Mesendoderm (in vitro differentiated cells): ENCODE measurements at places on chromosomes 2 and 18.
A peak's percentile ranks its signal among the peaks of the same experiment; 100 is the strongest.

DNA sequence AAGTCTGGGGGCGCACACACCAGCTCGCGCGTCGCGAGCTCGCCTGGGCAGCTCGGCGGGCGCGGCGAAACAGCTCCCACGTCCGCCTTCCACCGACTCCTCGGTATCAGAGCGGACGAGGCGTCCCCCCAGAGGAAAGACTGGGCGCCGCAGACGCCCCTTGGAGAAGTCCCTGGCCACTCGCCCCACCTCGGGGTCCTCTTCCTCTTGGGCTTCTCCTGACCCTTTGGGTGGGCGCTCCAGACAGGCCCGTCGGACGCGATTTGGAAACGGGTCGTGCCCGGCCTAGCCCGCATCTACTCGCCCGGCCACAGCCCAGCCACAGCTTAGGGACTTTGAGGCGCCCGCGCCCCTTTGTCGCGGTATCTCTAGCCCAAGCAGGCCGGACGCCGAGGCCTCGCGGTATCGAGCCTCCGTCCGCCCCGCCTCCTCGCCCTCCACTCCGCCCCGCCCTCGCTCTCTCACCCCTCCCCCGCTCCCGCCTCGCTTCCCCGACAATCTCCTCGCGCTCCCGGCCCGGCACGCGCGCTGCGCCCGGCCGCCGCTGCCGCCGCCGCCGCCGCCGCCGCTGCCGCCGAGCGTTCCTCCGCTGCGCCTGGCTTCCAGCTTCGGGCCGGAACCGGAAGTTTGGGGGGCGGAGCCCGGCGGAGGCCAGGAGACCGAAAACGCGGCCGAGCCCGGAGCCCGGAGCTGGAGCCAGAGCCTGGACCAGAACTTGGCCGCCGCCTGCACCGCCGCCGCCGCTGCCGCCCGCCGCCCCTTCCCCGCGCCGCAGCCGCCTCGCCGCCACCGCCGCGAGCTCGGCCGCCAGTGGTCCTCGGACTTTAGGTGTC lies 749 bp upstream of the ACVR2A start:
- DNase-seq = peak; percentile 94

DNA sequence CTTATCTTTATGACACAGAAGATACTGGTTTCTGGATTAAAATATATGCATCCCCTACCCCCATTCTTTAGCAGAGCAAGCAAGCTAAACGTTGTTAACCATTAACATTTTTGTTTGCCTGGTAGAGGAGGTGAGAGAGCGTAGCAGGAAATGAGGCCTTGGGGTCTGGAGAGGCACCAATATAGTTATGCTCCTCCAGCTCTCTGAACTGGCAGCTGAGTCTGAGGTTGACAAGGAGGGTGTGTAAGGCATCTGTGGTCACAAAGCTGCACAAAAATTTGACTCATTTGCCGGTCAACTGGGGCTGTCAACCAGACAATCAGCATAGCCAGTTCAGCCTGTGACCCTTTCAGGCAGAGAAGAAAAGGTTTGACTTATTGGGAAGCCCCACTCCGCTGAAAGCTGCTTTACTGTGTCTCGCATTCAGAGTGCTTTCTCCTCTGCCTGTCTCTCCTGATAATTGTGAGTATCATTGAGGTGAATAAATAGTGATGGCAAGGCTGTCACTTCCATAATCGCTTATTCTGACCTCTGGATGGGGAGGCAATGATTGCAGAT lies 647.5 kb upstream of the SETBP1 start:
- DNase-seq = no peak

DNA sequence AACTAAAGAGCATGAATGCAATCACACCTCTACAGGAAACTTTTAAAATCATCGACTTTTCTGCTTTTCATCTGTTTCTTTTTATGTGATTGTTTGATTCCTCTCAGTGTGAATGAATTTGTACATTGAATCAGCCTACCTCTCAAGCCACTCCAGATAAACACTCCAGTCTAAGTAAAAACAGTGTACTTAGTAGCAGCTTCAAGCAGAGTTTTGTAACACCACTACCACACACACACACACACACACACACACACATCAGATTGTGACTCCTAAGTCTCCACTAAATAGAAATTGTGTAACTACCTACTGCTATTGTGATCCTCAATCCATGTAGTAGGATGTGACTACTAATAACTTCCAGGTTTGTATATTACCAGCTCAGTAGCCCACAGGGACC lies 65.3 kb upstream of the EPB41L5 start:
- no peak for DNase-seq

GRCh38 chr18:69843015-69843414 lies 104.7 kb downstream of the CD226 start:
- no peak for DNase-seq

DNA sequence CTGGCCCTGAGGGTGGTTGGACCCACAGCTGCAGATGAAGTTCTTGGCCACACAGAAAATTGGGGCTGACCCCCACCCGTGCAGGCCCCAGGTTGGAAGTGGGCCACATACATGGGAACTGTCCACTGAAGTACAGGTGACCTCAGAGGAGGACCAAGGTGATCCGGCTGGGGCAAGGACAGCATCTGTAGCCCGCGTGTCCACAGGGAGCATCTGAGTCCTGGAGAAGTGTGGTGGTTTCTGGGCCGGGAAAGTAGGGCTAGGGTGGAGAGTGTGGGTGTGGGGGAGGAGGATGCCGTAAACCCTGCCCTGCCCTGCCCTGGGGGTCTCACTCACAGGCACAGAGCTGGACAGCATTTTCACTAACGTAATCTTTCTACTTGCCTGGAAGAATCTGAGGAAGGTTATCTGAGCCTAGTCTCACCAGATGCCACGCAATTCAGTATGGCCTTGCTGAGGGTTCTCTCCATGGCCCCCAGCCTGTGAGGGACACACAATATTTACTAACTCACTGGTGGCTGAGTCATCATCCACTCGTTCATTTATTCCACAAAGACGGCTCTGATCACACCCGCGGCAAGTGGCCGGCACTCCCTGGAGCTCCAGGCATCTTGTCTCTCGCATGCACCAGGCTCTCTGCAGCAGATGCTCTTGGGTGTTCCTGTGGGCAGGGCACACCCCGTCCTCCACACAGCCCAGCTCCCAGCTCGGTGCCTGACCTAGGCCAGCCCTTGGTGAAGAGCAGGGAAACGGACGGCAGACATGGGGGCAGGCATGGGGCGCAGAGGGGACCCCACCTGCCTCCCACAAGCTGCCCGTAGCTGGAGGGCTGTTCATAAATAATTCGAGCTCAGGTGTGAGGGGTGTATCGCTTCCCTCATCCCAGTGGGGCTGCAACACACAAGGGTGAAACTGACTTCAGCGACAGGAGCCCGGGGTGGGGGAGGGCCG lies 51.2 kb downstream of the INHBB start:
- DNase-seq = no peak

DNA sequence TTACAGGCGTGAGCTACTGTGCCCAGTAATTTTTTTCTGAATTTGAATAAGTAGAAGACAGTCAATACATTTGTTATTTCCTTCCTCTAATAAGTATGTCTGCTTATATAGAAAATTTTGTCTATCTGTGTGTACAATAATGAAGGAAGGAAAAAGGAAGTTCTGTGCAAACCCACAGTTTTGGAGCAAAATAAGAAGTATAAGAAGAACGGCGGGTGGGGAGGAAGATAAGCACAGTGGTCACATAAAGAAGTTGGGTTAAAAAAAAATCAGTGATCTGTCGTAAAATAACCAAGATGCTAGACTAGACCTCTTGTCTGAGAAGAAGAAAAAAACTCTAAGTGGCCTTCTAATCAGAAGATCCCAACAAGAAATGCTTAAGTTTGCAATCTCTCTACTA lies 20.2 kb downstream of the MGAT4A start:
- DNase-seq = no peak

DNA sequence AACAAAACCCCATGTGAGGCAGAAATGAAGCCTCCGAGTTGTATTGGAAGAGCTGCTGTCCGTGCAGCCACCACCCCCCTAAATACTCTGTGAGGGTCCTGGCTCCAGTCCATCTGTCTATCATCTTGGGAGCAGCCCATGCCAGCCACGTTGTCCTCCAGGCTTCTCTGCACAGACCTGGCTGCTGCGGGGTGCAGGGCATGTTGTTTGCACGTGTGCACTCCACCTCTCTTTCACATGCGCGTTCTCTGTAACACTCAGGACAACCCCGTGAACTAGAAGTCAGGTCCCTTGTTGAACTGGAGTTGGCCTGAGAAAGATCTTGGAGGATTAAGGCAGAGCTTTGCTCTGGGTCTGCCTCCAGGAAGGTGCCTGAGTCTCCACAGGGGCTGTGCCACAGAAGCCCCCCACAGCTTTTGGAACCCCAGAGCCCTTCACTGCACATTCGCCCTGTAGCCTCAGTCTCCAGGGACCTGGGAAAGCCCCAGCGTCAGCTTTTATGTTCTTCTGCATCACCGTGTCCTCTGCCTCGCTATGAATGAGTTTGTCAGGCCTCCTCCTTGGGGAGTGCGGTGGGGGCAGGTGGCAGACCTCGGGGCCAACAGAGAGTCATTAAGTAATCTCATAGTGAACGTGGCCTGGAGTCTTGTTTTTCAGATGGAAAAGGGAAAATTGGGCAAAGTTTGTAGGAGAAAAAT lies 16.6 kb downstream of the RTP5 start:
- no peak for DNase-seq

DNA sequence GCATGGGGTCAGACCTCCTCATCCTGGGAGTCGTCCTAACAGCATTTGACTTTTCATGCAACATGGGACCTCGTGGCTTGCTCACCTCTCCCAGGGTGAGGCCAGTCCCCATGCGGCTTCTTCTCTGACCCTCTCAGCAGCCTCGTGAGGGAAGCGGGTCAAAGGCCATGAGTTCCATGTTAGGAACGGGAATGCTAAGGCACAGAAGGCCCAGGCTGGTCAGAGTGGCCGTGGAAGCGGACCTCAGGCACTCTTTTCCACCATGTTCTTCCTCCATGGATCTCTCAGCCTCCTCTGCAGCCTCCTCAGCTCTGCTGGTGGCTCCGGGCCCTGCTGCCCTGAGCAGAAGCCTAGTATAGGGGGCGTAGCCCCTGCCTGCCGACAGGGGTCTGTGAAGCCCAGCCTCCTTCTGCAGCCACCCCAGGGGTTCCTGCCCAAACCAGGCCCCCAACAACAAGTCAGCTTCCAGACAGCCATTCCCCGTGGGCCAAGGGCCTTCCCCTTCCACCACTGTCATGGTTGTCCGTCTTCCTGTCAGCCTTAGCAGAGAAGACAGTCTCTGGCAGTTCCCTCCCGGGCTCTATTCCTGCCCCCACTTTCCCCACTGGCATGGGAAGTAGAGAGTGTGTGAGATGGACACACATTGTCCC lies 60.0 kb upstream of the OTOF start:
- no peak for DNase-seq

GRCh38 chr18:7757175-7757574 lies 190.1 kb downstream of the PTPRM start:
- DNase-seq = no peak

DNA sequence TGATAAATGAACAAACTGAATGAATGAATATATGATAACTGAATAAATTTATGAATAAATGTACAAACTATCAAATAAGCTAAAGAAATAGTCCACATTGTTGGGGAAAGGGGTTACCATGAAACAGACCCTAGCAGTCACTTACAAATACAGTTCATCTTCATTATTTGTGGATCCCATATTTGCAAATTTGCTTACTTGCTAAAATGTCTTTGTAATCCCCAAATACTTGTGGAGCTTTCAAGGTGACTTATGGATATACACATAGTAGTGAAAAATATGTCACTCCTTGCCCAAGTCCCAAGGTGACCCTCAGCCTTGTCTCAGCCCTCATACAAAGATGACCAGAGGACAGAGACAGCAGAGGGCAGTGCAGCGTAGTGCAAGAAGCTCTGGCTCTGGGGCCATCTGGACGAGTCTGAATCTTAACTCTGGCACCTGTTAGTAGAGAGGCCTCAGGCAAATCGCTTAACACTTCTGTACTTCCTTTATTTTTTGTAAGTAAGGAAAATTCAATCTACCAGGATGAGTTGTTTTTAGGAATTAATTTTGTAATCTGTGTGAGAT lies 3.1 kb downstream of the PAIP2B start:
- peak; percentile 77 for DNase-seq

- DNase-seq = no peak
Observed at GRCh38 chr2:167187978-167188967, 300.0 kb downstream of the XIRP2 start.

- no peak for DNase-seq
Observed at GRCh38 chr2:219709331-219709761, 81.9 kb downstream of the SLC4A3 start.

- peak; percentile 35 for DNase-seq
Observed at GRCh38 chr2:59754011-59754735, 799.3 kb downstream of the BCL11A start.

DNA sequence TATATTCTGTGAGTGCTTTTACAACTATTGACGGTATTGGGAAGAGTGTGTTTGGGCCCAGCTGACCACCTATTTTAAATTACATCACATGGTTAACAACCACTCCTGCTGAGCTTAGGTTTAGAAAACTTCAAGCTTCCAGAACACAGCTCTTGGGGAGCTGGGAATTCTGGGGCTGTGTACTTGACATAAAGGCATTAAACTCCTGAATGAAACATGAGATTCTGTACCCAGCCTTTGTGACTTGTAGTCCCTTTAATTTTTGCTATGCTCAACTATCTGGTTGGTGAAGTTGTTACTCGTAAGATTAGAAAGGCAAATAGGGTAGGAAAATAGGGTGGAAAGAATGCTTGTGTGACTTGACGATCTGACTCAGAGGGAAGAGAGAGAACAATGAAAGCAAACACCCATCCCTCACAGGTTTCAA lies 66.9 kb downstream of the LTBP1 start:
- peak; percentile 59 for DNase-seq

- no peak for DNase-seq
Observed at GRCh38 chr2:199933466-199933865, 21.8 kb downstream of the TYW5 start.

GRCh38 chr2:145631561-145631960 lies 1111.6 kb upstream of the ZEB2 start:
- DNase-seq = no peak

- DNase-seq = no peak
Observed at GRCh38 chr2:224968051-224968450, 74.2 kb downstream of the DOCK10 start.

DNA sequence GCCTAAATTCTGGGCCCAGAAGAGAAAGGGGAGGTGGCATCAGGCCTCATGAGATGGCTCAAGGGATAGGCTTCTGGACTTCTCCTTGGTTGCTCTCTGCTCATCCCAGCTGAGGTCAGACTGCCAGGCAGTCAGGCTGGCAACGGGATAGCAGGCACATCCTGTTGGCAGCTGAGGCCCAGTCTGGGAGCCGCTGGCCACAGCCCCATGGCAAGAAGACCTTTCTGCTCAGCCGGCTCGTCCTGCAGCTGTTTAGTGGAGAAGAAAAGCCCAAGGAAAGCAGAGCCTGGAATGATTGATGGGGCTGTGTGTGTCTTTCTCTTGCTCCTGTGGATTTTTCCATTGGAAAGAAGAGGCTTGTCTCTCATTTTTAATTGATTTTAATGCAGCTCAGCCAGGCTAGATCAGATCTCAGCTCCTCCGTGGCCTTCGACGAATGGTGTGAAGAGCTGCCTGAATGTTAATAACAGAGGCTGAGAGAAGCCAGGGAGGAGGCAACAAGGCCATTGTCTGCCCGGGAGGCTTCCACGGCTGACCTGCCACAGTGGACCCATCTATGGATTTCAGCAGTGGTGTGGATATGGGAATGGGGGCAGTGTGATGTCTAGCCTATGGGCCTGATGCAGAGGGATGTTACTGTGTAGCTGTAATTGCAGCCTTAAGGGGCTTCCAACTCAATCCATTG lies 99.5 kb downstream of the HS1BP3 start:
- DNase-seq = no peak

- DNase-seq = no peak
Observed at GRCh38 chr2:240182001-240182400, 41.5 kb upstream of the OTOS start.

- no peak for DNase-seq
Observed at GRCh38 chr2:24948506-24948905, 23.2 kb downstream of the DNAJC27 start.
